BE2C (cell line): ENCODE measurements at places on chromosomes 13 and 19.
A peak's percentile ranks its signal among the peaks of the same experiment; 100 is the strongest.

DNA sequence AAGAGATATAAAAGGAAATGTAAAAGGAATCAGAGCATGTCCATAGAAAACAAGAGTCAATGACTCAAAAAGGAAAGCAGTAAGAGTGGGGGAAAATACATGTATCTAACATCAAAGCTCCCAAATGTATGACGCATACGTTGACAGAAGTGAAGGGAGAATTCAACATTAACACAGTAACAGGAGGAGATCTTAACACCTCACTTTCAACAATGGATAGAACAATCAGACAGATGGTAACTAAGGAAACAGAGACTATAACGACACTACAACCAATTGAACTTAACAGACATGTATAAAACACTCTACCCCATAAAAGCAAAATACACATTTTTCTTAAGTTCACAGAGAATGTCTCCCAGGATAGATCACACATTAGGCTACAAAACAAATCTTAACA, 774.8 kb upstream of the ARGLU1 start:
- no peak for DNase-seq

- DNase-seq: no peak
These were observed 113.0 kb downstream of the TEX26 start for GRCh38 chr13:31045286-31046081.

DNA sequence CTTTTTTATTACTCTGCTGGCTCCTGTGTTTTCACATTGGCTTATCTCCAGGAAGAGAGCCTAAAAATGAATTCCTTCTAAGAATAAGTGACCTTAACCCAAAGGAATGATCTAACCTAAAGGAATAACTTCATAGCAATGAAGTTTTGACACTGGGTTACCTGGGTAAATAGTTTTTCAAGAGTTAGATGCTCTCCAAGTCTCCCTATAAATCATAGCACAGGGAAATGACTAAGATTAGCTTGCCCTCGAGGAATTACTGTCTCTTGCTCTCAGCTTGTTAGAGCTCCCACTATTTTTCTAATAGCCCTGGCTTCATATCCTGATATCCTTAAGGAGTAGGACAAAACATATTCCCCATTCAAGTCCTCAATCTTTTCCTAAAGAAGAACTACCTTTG, 66.3 kb downstream of the SPRY2 start:
- DNase-seq: no peak

- DNase-seq: no peak
These were observed 78.9 kb upstream of the OLFM4 start for GRCh38 chr13:52949742-52950141.

DNA sequence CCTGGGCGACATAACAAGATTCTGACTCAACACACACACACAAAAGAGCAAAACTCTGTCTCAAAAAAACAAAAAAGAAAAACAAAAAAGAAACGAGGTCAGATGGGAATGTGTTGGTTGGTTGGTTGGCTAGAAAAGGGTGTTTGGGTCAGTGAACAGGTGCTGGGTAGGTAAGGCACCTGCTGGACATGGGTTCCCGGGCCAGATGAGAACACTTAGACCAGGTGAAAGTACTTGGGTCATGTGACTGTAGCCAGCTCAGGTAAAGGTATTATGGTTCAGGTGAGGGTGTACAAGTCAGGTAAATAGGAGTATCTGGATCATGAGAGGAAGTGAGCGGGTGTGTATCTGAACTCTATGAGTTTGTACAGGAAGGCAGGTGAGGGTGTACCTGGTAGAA, 14.5 kb upstream of the ZNF414 start:
- DNase-seq: no peak

DNA sequence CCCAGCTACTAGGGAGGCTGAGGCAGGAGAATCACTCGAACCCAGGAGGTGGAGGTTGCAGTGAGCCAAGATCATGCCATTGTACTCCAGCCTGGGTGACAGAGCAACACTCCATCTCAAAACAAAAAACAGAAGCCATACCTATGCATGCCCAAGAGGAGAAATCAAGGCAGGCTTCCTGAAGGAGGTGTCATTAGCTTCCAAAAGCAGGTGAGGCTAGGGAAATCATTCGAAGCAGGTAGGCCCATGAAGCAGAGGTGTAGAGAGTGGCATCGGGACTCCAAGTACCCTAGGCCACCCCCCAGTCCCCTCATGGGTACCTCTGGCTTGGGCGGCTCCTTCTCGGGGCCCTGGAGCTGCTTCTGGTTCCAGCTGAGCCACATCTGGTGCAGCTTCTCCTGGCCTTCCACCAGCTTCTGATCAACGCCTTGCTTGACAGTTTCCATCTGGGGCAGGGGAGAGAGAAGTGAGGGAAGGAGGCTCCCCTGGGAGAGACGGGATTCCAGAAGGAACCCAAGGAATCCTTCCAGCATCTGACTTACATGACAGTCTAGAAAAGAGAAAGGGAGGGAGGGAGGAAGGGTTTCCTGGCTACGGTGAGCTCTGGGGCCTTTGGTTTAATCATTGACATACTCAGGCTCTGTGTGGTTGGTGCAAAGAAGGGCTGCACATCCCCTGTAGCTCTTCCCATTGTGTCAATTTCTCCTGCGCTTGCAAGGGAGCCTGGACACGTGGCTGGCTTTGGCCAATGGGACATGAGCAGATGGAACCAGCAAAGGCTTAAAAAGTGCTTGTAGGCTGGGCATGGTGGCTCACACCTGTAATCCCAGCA, 13.1 kb upstream of the TICAM1 start:
- DNase-seq: no peak

- no peak for DNase-seq
These were observed 569 bp downstream of the LCP1 start for GRCh38 chr13:46181377-46181839.

DNA sequence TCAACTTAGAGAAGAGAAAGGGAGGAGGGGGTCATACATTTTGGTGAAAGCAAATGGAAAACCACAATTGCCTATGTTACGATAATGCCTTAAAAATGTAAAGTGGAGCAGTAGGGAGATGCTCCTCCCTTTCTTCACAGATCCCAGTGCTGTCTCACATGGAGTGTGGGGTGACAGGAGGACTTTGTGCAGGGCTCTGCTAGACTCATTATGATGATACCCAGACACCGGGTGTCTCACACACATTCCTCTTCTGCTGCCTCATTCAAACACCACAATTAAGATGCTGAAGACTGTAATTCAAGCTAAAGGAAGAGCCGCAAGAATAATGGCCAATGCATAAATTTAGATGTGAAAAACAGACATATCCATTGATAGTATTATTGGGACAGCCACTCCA, 150.6 kb downstream of the LHFPL6 start:
- no peak for DNase-seq

- DNase-seq: no peak
These were observed 16.5 kb downstream of the SLC5A5 start for GRCh38 chr19:17888260-17888659.

- peak; percentile 52 for DNase-seq
These were observed 15.4 kb upstream of the MATK start for GRCh38 chr19:3801412-3802096.

GRCh38 chr19:48319647-48320541, 5.5 kb upstream of the EMP3 start:
- peak; percentile 91 for DNase-seq

DNA sequence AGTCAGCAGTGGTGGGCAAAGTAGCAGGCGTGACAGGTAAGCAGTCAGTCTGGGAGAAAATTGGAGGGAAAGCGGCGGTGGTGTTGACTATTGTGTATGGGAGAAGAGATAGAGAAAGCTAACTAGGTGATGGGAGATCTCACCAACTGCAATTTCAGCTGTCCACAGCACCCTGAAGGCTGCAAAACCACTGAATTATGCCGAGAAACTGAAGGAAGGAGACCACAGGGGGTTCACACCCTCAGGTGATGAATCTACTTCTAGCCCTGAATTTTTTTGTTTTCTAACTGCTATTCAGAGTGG, 631.5 kb downstream of the UQCRFS1 start:
- no peak for DNase-seq

DNA sequence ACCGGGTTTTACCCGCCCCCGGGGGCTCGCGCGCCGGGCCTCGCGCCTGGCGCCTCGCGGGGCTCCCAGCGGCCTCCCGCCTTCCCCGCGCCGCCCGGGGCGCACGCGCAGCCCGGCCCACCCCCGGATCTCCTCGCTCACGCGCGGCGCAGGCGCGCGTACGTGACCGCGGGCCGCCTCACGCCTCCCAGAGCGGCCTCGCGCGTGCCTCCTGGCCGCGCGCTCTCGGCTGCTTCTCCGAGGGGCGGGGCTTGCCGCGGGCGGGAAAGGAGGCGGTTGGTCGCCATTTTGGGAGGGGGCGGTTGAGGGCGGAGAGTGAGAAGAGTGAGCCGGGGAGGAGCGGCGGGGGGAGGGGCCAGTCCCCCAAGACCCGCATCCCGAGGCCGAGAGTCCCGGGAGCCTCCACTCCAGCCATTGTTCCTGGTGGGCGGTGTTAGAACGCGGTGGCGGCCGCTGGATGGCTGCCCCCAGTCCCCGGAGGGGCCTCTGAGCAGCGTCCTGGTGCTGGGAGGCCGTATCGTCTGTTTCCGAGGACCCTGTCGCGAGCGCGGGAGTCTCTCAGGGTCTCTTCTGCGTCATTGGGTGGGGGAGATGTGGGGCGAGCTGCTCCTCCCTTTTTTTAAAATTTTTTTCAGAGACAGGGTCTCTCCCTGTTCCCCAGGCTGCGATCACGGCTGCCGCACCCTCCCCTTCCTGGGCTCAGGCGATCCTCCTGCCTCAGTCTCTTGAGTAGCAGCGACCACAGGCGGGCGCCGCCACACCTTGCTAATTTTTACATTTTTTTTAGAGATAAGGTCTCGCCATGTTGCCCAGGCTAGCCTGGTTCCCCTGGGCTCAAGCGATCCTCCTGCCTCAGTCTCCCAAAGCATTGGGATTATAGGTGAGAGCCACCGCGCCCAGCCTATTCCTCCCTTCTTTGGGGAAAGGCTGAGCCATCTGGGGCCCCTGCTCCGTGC, at the start of gene ZNF541:
Gene ZNF541 (minus strand): TSS at position 78 of the 956 bp plus-strand sequence. CDS start 17,292 bp downstream, outside the sequence.
- DNase-seq: no peak

DNA sequence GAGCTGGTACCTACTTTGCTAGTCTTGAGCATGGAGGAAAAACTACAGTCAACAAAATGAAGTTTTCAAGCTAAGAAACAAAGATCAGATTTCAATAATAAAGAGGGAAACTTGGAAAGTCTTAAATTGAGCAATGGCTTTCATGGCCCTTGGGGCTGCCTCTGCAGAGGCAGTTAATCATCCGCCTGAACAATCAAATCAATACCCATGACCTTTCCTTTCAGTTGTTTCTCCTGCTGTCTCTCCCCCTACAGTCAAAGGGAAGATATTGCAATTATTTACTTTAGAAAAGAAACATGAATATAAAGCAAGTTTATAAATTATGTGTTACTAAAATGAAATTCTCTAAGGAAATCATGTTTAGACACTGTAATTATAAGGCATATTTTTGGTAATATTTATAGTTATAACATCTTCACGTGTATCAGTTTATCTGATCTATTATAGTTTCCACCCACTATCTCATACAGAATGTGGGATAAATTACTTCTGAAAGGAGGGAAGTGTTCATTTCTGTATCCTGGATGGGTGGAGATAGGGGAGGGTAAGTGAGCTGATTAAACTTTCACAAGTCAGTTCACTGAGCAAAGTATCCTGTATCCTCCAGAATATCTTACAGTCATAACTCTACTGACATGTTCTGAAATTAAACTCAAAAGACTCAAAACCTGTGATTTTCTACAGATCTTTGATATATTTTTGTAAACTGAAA, 72.4 kb upstream of the TSC22D1 start:
- DNase-seq: no peak

GRCh38 chr13:46288570-46289259, 77.0 kb downstream of the LRRC63 start:
- no peak for DNase-seq

DNA sequence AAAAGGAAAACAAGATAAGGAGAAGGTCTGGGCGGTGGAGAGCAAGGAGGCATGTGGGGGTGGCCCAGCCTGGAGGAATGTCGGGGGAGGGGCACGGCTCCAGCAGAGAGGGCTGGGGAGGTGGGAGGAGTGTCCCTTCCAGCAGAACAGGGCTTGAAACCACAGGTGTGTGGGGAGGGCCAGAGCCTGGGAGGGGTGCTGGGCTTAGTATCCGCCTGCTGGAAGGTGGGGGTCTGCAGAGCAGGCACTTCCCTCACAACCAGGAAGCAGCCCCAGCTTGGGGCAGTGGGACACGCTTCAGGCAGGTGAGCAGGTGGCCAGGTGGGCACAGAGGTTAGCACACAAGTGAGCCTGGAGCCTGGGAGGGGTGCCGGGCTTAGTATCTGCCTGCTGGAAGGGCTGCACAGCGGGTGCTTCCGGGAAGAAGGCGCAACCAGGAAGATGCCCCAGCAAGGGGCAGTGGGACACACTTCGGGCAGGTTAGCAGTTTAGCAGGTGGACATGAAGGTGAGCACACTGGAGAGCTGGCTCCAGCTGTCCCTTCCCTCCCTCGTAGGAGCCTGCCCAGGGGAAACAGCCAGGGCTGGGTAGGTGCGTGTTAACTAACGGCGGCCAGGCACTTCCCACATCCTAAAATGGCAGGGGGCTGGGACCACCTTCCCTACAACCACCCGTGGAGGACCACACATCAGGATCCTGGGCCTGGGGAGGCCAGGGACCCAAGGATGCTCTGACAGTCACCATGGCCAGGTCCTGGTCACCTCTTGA, 3.0 kb downstream of the GAS6 start:
- DNase-seq: no peak

- DNase-seq: no peak
These were observed 160.1 kb downstream of the COG6 start for GRCh38 chr13:39815345-39816111.

- DNase-seq: peak; percentile 66
These were observed 55.9 kb downstream of the STARD13 start for GRCh38 chr13:33229446-33230177.

- DNase-seq: no peak
These were observed 25.9 kb downstream of the RXFP2 start for GRCh38 chr13:31765138-31765785.

DNA sequence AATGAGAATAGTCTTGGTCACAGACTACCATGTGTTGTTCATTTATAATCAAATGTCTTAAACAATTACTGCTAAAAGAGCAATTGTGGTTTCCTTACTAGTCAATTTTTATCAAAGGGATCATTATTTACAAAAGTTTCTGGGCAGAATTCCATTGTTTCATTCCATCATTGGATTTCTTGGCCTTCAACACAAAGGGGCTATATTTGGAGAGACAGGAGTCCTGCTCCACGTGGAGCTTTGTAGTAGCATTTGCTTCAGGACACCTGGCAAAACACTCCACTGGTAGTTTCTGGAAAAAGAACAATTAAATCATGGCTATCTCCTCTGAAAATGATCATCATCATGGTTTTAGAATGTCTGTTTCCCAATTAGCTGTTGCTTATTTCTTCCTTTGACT, 22.3 kb upstream of the STARD13 start:
- no peak for DNase-seq
